CD8-positive, alpha-beta T cell (primary cell): ENCODE measurements at places on chromosomes 7 and 10. TPM values are rescaled to one million over a fixed set of nuclear protein-coding genes. Genes with fewer than 3 reads are reported as not detected.

DNA sequence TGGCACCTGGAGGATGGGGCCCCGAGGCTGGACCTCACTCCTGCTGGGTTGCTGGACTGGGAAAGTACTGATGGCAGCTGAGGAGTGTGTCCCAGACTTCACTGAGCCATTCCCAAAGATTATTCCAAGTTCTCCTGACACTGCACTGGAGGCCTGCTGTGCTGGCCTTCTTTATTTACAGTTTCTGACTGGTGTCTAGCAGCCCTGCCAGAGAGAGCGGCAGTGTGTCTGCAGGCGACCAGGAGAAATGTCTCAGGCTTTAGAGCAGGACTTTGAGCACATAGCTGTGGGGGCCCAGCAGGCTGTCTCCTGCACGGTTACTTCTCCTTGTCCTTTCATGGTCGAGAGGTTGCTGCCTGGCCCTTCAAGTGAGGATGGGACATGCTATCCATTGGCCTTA is 16.1 kb downstream of the HTRA1 start:
- no peak for DNase-seq

NUTM2D gene
- 3.1 TPM for total RNA-seq

LRRC61 gene
- 8.4 TPM for total RNA-seq

- no peak for DNase-seq
Measured at GRCh38 chr7:132225216-132226030, 350.8 kb downstream of the PLXNA4 start.

- DNase-seq = no peak
Measured at GRCh38 chr7:109950256-109950655, 1140.7 kb upstream of the LRRN3 start.

DNA sequence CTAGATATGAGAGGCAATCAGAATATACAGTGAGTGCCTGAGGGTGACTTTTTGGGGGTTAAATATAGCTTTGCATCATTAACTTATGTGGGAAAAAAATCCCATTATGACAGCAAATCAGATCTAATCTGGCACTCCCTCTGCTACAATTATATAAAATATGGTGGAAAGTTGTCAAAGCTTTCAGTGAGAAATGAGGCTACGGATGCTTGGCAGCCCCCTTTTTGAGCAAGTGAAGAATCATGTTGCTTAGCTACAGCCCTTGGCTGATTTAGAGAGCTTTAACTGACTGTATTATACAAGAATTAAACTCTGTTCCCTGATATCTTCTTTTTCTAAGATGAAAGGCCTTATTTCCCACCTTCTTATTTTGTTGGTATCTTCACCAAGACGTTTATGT is 57.4 kb downstream of the GPR158 start:
- no peak for DNase-seq

- no peak for DNase-seq
Measured at GRCh38 chr10:118694848-118695247, 59.9 kb downstream of the CACUL1 start.

- DNase-seq = no peak
Measured at GRCh38 chr7:91242097-91242844, 22.0 kb upstream of the FZD1 start.
